CD14-positive monocyte (primary cell): ENCODE measurements at places on chromosomes 13 and 19. TPM values are rescaled to one million over a fixed set of nuclear protein-coding genes. Genes with fewer than 3 reads are reported as not detected.

Gene CYSLTR2
- polyA plus RNA-seq: 2.6 and 6.5 TPM in 2 replicates

DNA sequence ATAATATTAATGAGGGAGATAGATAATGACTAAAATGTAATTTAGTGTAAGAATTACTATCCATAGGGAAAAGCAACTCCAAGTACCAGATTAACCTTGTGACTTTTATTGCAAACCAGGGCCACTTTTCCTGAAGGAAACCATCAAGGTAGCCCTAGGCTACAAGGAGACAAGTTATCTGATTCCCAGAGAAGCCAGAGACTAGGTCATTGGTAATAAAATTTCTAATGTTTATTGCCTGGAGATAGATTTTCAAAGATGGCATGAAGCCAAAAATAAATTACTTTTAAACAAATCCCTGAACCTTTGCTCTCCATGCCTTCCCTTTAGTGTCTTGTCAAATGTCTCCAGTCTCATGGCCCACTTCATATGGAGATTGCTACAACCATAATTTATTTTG lies 610.1 kb upstream of the SLC10A2 start:
- H3K27me3 ChIP-seq: no peaks in the 10 kb centered on the region
- DNase-seq: no peak
- H3K4me3 ChIP-seq: no peak overlapping the region

- no peaks in the 10 kb centered on the region for H3K4me1 ChIP-seq
- H3K27me3 ChIP-seq: no peaks in the 10 kb centered on the region
- H3K27ac ChIP-seq: no peak overlapping the region
- H3K36me3 ChIP-seq: no peaks in the 10 kb centered on the region
- no peak overlapping the region for H3K4me3 ChIP-seq
Measured at GRCh38 chr13:106061781-106062180, 473.7 kb downstream of the EFNB2 start.

GRCh38 chr19:49712397-49712859 lies 21.5 kb downstream of the CPT1C start:
- no peak overlapping the region for H3K27ac ChIP-seq
- no peak overlapping the region for H3K4me3 ChIP-seq
- peaks cover 2% of the 10 kb centered on the region for H3K4me1 ChIP-seq
- DNase-seq: no peak
- H3K36me3 ChIP-seq: no peaks in the 10 kb centered on the region
- H3K27me3 ChIP-seq: no peaks in the 10 kb centered on the region

- no peak overlapping the region for H3K4me3 ChIP-seq
- H3K4me1 ChIP-seq: peaks cover 9% of the 10 kb centered on the region
- no peak for DNase-seq
- no peaks in the 10 kb centered on the region for H3K27me3 ChIP-seq
- peaks cover 35% of the 10 kb centered on the region for H3K36me3 ChIP-seq
- H3K27ac ChIP-seq: peak overlapping the region; percentile 27
Measured at GRCh38 chr19:42081584-42082203, 5.7 kb downstream of the ZNF574 start.
